GM12878 (cell line): ENCODE measurements at places on chromosomes 3 and 15. TPM values are rescaled to one million over a fixed set of nuclear protein-coding genes. Genes with fewer than 3 reads are reported as not detected.

SLC22A14 gene
- total RNA-seq = not detected in 2 replicates

ISLR gene
- 1.3 and 1.7 TPM in 2 replicates for total RNA-seq

ZBBX gene
- not detected in 2 replicates for total RNA-seq

SEMA3B gene
- 0.59 and 0.74 TPM in 2 replicates for total RNA-seq

SLCO2A1 gene
- total RNA-seq = 0.05 TPM in 2 replicates

ZPLD1 gene
- not detected in 2 replicates for total RNA-seq

TLE3 gene
- total RNA-seq = 56.3 and 65.5 TPM in 2 replicates
